ENCODE measurements at places on chromosomes 16 and 17.

DNA sequence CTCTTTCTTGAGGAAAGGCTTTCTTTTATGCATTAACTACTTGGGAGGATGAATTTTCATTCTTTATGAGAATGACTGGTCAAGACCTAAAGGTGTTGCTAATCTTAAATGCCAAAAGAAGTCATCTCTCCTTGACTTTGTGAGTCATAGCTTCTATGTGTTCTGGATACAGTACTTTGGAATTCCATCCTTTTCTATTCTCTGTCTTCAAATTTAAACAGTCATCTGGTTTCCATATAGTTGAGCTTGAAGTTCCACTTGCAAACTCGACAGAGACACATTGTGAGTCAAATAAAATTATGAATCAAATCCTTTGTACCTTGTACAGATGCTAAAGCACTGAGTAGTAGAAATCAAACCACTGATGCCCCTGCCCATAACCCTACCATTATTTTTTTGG, 271.9 kb upstream of the PMFBP1 start:
- no peak for DNase-seq

- DNase-seq: no peak
Observed at GRCh38 chr17:33832262-33832661, 422.8 kb upstream of the CCL2 start.

DNA sequence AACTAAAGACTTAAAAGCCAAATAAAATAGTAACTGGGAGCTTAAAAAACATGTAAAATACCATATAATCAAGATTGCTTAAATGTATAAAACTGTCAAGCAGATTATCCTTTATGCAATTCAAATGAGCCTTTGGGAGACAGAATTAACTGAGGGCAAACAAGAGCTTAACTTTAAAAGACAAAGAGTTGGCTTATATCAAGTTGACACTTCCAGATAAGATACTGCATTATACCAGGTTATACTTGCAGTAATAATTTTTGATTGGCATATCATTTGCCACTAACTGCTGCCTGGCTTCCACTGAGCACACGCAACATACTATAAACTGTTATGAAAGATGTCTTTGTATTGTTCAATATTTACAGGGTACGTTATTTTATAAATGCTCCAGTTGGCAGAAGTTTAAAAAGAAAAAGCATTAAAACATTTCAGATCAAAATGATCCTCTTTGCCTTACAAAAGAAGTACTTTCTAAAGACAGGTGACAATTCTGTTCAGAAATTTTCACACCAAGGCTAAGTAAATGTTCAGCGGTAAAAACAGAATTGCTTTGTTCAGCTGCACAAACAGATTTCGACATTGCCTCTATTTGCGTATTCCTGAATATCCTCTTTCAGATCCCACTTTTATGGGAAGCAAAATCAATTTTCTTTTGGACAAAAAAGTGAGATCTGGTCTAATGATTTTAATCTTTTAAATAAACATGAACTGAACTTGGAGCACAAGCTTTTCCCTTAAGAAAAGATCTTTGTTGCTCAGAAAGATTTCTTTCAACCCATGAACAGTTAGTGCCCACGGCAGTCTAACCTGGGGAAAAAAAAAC, 50.7 kb downstream of the TOX3 start:
- DNase-seq: no peak

GRCh38 chr17:29591146-29591736, 1.7 kb upstream of the ANKRD13B start:
- no peak for DNase-seq

DNA sequence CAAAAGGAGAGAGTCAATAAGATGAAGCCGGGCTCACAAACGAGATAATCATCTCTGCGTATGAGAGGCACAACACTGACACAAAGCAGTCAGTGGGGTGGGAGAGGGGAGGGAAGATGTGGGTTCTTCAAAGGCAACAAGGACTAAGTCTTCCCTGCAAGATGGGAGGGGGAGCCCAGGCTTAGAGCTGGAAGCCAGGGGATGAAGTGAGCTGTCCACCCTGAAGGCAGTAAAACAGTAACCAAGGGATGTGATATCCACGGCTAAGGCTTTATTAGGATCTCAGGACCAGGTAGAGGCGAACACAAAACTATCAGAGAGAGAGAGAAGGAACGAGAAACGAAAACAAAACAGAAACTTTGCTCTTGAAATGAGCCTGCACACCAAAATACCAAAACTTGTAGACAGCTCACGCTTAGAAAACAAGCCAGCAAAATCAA, 115.9 kb downstream of the DYNLRB2 start:
- no peak for DNase-seq

GRCh38 chr16:66649636-66650205, 45.2 kb downstream of the CMTM3 start:
- no peak for DNase-seq

DNA sequence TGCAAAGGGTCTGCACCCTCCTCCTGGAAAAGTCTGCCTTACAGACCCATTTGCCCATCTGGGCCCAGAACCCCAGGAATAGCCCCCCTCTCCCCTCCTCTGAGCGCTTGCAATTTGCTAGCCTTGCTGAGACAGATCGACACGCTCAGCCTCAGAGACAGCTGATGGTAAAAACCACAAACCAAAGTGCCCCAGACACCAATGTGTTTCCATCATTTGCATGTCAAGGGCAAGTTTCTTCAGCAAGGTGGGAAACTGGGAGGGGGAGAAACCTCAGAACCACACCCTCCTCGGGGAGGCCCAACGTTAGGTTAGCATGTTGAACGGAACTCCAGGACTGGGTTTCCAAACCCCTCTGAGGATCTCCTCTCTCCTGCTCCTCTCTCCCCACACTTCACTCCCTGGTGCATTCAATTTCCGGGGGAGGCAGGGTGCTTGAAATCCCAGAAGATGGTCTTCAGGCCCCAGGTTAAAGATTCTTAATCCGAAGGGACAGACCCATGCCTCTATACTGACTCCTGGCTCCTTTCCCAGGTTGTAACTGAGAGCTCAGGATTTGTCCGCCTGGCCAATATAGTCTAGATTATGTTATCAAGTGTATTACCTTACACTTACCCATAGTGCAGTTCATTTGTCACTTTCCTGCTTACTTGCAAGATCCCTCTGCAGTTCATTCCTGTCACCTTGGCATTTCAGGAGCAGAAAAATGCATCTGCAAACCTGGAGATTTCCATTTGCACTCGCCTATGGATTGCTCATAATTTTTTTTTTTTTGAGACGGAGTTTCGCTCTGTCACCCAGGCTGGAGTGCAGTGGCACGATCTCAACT, 1.3 kb upstream of the CUEDC1 start:
- no peak for DNase-seq

- DNase-seq: no peak
Observed at GRCh38 chr16:26993511-26993910, 73.2 kb upstream of the C16orf82 start.

- DNase-seq: no peak
Observed at GRCh38 chr17:40092581-40092980, 7.8 kb downstream of the NR1D1 start.

DNA sequence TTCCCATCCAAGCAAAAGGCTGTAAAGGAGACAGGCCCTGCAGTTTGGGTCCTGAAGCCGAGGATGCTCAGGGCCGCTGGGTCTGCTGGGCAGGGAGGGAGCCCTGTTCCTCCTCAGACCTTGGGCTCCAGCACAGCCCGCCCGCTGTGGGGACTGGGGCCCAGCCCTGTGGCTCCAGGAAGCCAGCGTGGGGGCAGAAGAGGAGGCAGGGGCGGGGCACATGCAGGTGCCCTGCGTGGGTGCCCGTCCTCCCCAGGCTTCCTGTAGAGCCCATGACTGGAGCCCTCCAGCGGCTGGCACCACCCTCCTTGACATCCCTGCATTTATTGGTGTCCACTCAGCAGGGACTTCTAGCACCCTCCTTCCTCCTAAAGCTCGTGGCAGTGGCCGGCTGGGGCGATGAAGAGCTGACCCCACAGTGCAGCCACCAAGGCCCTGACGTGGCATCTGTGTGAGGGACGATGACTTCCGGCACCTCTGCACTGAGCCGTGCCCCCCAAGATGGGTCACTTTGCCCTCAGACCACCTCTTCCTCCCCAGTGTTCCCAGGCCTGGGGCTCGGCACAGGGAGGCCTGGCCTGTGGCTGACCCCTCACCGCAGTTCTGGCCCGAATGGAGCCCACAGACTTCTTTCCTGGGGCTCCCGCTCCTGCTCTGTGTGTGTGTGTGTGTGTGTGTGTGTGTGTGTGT, 9.9 kb downstream of the PRSS27 start:
- DNase-seq: no peak

DNA sequence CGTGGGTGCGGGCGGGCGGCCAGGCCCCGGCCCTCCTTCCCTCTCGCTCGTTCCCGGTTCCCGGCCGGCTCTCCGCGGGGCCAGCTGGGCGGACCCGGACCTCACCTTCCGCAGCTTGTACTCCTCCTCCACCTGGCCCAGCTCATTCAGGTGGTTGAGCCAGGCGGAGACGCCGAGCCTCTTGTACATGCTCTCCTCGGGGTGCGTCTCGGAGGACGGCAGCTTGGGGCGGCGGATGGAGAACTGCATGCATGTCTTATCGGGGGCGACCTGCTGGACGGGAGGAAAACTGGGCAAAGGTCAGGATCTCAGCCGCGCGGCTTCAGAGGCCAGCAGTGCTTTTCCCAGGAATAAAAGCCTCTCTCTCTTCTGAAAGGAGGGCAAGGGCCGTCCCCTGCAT, 85.4 kb downstream of the TBC1D16 start:
- no peak for DNase-seq

DNA sequence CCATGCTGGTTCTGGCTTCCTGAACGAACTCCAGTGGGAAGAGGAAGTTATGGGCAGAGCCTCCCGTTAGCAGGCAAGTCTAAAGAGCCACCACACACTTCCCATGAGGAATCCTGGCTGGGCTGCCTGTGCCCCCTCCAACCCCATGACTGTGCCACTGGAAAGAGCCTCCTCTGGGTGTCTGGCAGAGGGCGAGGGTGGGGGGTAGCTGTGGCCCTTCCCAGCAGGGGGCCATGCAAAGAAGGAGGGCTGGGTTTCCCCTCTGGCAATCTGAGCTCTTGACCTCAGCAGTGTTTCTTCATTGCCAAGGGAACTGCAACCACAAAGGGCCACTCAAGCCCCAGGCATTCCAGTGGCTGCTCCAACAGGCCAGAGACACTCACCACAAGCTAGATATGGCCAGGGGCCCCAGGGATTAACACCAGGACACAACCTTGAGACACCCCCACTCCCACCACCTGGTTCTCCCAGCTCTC, 1.7 kb upstream of the RRAD start:
- DNase-seq: peak; percentile 90

DNA sequence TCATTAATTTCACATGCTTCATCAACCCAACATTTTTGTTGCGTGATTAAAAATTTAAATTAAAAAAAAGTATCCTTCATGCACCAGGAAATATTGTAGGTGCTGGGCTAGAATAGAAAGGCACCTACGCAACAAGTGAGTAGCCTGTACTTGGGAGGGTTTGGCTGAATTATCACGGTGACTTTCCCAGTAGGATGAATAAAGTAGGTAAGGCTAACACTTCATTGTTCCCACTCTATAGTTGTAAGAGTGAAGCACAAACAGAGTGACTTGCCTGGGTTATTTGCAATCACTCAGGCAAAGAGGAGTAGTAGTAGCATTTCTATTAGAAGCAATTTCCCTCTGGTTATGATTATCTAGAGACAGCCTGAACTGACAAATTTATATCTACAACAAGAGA, 62.5 kb downstream of the DNAH3 start:
- DNase-seq: no peak

DNA sequence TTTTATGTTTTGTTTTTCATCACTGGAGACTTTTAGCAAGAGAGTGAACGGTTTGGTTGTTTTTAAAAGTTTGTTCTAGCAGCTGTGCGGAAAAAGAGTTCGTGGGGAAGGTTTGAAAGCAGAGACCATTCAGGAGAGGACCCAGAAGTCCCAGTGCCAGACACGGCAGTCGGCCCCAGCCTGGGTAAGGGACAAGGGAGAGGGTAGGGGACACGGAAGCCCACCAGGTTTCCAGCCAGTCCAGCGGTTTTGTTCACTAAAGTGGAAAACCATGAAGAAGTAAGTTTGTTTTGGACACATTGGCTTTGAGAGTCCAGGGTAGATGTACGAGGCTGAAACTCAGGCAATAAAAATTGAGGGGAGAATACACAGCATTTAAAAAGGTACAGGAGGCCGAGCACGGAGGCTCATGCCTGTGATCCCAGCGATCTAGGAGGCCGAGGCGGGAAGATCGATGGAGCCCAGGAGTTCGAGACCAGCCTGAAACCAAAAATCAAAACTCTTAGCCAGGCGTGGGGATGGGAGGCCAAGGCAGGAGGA, 56.8 kb upstream of the RPH3AL start:
- DNase-seq: no peak

DNA sequence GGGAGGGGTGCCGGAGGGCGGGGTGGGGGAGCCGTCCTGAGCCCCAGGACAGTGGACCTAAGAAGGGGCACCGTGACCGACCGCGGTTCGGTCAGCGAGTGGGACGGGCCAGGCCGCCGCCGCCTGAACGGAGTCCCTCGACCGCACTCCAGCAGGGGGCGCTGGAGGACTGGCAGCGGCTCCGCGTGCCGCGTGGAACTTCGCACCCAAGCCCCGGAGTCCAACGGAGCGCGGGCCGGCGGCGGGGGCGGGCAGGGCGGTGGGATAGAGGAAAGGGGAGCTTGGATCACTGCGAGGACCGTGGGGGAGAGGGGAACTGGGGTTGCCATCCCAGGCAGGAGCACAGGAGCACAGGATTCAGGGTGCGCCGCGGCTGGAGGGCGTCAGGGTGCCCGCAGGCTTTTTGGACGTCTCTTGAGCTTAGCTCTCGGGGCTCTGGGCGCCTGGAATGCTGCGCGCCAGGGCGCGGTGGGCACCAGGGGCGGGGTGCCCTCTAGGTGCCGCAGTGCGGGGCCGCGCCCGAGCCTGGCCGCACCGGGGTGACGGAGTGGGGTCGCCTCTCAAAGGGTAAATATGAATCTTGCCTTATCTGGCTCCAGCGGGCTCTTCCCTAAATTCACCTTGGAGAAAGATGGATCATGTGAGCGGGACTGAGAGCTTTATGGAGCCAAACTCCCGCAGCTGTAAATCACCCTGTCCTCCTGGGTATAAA, 379 bp upstream of the OTOP2 start:
- DNase-seq: peak; percentile 8

DNA sequence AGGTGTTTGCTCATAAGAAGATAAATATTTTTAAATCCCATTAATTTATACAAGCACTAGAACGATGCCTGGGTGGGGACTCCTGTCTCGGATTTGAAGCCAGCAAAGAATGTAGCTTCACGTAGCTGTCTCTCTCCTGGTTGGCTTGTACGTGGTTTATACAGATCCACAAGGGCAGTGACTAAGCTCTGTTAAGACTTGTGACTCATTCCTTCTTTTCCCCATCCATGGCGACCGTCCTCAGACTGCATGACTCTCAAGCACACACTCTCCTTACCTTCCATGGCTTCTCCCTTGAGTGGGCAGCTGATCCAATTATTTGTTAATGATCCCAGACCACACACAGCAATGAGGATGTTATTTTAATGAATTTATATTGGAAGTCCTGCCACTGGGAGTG, 679.7 kb upstream of the SOX9 start:
- DNase-seq: peak; percentile 89

- DNase-seq: peak; percentile 23
Observed at GRCh38 chr17:60631119-60631518, 31.1 kb downstream of the PPM1D start.

- DNase-seq: peak; percentile 31
Observed at GRCh38 chr17:48814504-48814903, 2.5 kb downstream of the TTLL6 start.

- DNase-seq: no peak
Observed at GRCh38 chr17:2275722-2276121, 27.9 kb downstream of the SMG6 start.
